A549 treated with Mapracorat at 1 μM for 4 hours (cell line): ENCODE measurements at places on chromosomes 12 and 14. TPM values are rescaled to one million over a fixed set of nuclear protein-coding genes. Genes with fewer than 3 reads are reported as not detected.

Gene LRFN5
- total RNA-seq: not detected in 5 replicates

Gene CCDC38
- 0.07 to 0.11 TPM (median 0.09 TPM) in 5 replicates for total RNA-seq

Gene CPNE6
- total RNA-seq: not detected in 5 replicates

Gene SLC2A3
- 3.8 to 4.8 TPM (median 4.5 TPM) in 5 replicates for total RNA-seq

Gene RND1
- 4.3 to 8.4 TPM (median 5.8 TPM) in 5 replicates for total RNA-seq
